ENCODE measurements at places on chromosomes 1 and 21.
A peak's percentile ranks its signal among the peaks of the same experiment; 100 is the strongest.

DNA sequence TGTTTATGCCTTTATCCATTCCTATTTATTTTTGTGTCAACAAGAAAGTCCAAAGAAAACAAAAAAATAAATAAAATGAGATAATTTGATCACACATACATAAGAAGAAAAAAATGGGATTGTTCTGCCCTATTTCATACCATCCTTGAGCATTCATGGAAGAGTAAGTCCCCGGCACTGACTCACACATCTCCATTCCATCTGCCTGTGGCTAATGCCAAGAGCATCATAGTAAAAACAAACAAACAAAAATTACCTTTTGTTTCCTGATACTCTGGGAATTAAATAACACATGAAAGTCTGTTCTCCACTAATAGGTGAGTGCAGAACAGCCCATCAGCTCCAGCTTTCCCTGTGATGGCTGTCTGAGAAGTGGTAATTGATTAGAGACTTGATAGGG is 48.1 kb upstream of the BACE2 start:
- no peak for DNase-seq

DNA sequence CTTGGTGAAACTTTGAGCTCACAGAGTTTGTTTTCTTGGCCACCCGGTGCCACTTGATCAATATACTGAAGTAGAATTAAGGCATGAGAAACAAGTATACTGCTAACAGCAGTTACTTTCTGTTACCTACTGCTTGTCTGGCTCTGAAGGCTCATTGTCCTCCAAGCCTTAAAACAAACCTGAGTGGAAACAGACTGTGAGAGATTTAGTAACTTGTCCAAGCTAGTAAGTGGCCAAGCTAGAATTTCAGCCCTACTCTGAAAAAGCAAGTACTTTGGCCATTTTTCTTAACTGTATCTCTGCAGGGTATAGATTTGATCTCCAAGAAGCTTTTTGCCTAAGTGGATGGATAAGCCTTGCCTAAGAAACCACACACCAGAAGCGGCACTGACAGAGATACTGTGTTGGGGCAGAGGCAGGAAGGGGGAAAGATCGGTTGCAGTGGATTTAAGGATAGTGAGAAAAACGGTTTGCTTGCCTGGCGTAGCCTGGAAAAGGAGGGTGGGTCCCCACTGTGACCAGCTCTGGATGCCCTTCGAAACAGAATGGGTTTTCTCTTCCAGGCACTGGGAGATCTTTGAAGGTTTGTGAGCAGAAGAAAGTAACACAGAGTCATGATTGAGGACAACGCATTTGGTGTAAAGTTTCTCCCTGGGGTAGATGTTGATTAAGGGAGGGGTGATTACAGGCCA is 2.1 kb upstream of the MACO1 start:
- DNase-seq = no peak

- no peak for DNase-seq
Observed at GRCh38 chr1:110430366-110430765, 20.6 kb upstream of the PROK1 start.

DNA sequence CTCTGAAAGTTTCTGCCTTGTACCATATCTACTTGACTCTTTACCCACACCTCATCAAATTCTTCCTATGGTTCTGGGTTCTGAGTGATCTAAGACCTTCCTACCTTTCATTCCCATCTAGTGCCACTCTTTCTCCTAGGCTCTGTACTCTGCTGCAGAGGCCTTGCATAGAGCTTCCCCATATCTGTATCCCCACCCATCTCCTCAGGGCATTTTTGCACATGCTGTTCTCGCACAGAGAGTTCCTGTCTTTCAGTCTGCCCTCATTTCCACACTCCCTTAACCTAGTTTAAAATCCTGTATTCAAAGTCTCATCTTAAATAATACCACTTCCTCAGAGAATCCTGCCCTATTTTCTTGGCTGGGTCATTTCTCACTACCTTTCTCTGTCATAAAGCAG is 114.8 kb downstream of the HMCN1 start:
- DNase-seq = no peak

- DNase-seq = no peak
Observed at GRCh38 chr1:221637641-221638041, 104.2 kb downstream of the DUSP10 start.

DNA sequence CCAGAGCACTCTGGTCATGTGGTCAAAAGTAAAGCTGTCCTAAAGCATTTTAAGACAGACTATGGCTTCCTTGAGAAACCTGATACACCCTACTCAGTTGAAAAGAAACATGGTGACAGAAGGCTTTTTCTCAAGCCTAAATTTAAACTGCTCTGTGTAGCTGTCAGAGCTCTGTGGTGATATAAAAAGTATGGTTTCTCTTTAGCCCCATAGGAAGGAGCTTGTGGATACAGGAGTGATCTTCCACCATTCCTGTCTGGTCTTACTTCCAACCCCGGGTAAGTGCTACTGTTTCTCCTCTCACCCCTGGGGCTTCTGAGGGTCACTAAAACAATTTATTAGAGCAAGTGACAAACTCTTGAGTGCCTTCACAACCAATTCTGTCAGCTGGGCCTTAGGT is 8.5 kb downstream of the TP53BP2 start:
- DNase-seq = no peak

DNA sequence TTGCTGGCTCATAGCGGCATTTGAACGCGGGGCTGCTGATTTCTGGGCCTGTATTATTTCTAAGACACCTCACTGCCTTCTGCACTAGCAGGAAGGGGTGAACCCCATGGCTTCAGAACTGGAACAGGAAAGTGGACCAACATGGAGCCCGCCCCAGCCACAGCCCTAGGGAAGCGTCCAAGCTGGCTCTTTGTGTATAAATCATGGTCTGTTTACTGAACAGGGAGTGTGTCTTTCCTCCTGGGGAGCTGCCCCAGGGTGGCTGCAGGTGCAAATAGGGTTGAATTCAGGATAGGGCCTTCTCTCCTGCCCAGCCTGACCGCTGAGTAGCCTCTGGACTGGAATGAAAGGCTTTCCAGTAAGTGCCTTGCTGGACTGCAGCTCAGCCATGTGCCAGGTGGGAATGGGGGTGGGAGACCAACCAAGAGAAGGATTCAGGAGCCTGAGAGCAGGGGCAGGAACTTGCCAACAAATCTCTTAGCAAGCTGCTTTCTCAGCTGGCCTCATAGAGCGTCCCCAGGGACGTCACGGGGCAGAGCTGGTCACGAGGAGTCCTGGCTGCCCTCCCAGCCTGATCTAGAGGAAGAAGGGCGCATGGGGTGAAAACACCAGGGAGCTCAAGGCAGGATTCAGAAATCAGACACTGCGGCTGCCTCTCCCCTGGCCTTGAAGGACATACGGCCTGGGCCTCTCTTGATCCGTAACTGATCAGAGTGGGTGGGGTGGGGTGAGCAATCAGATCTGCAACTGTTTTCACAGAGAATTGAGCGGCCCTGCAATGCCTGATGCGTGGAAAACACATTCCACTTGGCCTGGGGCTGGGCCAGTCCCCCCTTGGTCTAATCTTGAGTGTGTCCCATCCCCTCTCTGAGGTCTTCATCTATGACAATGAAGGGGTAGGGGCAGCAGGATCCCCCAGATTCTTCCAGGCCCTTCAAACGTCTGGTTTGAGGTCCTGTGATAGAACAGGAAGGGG is 56.5 kb upstream of the SELENON start:
- DNase-seq = peak; percentile 41

DNA sequence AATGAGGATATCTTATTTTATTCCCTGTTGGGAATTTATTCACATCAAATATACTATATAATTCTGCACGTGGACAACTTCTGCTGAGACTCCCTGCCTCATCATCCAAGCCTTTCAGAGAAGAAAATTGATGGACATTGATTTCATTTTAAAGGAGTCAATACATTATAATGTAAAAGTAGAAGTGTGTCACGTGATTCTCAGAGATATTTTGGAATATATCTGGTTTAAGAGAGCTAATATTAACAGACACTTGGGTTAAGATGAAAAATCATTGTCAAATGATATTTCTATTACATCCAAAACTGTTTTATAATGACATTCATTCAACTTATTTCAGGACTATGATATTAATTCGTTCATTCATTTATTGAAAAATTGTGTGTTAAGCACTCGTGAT is 314.2 kb downstream of the ADGRL2 start:
- DNase-seq = no peak

DNA sequence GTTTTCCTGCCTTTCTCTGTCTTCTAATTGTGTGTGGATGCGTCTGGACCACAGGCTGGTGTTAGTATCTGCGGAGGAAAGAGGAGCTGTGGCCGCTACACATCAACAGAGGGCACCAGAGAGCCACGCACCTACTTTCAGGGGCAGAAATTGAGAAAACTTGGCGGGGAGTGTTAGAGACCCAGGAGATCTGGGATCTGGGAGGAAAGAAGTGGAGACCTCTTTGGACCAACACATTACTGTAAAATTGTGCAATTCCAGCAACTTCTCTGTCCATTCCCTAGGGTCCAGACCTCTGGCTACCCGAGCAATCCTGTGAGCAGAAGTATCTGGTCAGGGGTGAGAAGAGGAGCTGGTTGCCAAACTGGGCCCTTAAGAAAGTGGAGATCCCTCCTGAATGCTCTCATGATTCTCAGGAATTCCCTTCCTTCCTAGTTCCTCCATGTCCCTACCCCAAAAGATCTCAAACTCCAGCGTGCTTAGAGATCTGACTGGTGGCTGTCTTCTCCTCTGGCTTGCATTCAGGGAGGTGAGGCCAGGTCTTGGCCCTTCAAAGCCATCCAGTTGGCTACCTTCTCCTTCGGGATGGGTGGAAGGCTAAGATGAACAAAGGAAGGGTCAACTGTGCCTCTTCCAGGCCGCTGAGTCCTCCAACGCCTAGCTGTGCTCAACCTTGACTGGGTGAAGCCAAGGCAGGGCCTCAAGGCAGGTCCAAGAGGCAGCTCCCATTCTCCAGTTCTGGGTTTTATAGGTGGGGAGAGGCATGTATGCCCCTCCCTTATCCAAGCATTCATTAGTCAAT is 1.2 kb upstream of the KIRREL1 start:
- peak; percentile 61 for DNase-seq

DNA sequence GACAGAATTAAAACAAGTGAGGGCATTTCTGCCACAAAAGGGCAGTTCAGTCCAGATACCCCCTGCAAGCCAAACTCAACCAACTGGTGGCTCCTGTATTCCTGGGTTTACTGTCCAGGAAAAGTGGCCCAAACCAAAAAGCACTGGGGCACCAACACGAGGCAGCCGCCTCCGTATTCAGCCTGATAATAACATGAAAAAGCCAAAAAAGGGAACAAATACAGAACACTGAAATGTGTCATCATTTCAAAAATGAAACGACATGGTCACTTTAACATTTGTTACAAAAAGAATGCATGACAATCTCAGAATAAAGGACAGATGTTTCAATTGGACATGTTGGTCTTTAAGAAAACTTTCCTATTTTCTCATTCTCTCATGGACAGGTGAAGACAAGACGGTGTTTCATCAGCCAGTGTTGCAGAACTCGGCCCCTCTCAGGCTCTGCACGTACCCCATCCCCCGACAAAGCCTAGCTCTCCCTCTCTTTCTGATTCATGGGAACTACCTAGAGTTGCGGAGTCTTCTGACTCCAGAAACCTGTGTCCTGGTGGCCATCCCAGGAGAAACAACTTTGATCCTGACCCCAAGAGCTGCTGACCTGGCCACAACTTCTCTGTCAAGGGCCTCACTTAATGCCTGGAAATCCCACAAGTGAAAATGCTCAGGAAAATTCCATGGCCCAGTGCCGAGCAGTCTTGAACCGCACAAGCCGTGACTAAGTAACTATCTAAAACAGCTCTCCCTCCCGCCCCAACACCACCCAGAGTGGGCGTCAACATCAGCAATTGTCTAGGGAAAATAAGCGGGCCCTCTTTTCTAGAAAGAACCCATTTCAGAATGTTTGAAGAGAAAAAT is 27.1 kb downstream of the ZBTB17 start:
- DNase-seq = no peak

Data from NCI-H187 (cell line).